NCI-H1417 treated with DMSO at 0.1 percent for 48 hours (cell line): ENCODE measurements at places on chromosomes 2 and 18.

- DNase-seq: no peak
Observed at GRCh38 chr2:152861349-152861942, 143.0 kb downstream of the ARL6IP6 start.

DNA sequence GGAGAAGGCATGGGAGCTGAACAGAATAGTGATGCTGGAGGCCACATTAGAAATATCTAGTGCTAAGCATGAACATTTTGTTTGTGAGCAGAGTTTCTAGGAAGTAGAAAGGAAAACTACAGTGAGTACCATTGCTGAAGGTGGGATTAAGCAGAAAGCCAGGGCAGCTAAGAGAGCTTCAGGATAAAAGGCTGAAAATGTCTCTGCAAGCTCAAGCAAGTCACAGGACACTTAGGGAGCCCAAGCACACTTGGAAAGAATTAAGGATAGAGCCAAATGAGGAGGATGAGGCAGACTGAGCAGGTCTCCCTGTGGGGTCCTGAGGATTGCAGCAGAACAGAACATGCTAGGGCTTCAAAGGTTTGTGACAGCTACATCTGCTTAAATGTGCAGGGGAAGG lies 80.6 kb upstream of the LYPD1 start:
- DNase-seq: no peak

GRCh38 chr2:238159071-238159539 lies 335 bp downstream of the ERFE start:
- no peak for DNase-seq

- DNase-seq: no peak
Observed at GRCh38 chr18:63646936-63647335, 2.9 kb upstream of the SERPINB4 start.

- no peak for DNase-seq
Observed at GRCh38 chr2:240904216-240905175, 1.6 kb upstream of the CROCC2 start.

- DNase-seq: no peak
Observed at GRCh38 chr18:45165176-45165713, 450.0 kb upstream of the SLC14A2 start.

DNA sequence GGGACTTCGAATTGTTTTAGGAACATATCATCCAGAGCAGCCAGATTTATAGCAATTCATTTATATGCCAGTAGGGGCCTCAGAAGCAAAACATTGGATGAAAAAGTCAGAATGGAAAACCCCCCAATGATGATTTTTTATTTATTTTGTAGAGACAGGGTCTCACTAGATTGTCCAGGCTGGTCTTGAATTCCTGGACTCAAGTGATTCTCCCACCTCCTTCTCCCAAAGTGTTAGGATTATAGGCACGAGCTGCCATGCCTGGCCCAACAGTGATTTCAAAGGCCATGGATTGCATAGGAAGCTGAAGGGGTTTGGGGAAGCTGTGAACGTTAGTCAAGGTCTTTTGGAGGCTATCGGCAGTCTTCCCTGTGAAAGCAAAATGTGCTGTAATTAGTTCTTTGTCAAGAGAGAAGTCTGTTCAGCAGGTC lies 21.9 kb upstream of the MCFD2 start:
- DNase-seq: no peak

DNA sequence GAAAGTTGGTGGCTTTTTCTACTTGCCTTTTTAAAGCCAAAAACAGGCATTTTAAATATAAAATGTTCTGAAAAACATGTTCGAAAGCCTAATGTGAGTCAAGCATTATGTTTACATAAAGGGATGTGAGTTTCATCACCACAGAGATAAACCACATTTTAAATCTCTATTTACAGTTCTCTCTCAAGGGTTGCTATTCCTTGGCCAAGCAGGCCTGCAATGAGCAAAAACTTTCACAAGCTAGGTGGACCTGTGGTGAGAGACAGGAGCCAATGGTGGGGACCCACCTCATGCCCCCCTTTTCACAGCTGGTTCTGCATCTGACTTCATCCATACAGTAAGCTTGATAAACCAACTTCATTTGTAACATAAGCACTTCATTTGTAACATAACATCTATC lies 65.1 kb downstream of the CUL3 start:
- DNase-seq: no peak

DNA sequence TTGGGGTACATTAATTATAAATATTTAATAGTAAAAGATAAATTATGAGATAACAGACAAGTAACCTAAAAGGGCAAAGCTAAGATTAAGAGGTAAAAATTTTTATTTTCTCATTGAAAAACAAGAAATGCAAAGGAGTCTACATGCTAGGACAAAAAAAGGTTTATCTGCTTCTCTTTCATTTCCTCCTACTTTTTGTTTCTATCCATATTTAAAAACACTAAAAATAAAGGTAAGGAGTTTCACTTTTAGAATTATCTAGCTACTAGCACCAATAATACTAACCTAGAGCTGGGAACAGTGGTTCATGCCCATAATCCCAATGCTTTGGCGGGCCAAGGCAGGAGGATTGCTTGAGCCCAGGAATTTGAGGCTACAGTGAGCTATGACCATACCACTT lies 1551.7 kb upstream of the SLC39A10 start:
- no peak for DNase-seq

GRCh38 chr2:43880471-43880870 lies 41.7 kb downstream of the ABCG8 start:
- DNase-seq: no peak

DNA sequence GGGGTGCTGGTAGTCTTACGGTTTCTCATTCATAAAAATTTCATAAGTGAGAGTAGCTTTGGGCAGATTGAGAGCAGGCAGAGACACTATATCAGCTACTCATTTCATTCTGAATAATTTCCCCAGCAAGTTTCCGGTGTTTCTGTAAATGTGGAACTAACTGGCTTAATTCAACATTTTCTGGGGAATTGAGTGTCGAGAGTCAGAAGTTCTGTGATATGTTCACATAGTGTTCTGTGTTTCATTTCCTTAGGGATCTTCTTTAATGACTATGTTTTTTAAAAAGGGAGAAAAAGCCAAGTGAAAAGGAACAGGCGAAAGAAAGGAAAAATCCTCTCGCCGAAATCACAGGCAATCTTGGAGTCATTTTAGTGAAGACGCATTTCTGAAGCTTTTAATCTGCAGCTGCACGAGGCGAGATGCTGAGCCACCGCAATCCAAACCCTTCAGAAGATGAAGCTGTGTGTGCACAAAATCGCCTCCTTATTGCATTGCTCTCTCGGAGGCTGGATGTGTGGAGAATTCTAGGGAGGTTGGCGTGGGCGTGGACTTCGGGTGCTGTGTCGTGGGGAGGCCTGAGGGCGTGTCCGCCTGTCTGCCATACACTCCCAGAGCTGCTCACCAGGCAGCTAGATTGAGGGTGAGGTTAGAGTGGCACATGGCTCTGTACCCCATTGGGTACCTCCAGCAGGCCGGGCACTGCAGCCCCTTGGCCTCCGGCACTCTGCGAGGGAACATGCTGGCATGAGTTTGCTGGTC lies 38.4 kb upstream of the HDAC4 start:
- DNase-seq: no peak

GRCh38 chr2:68390114-68390513 lies 25.0 kb downstream of the PLEK start:
- DNase-seq: no peak

- DNase-seq: no peak
Observed at GRCh38 chr18:56118422-56118821, 520.0 kb downstream of the TXNL1 start.

DNA sequence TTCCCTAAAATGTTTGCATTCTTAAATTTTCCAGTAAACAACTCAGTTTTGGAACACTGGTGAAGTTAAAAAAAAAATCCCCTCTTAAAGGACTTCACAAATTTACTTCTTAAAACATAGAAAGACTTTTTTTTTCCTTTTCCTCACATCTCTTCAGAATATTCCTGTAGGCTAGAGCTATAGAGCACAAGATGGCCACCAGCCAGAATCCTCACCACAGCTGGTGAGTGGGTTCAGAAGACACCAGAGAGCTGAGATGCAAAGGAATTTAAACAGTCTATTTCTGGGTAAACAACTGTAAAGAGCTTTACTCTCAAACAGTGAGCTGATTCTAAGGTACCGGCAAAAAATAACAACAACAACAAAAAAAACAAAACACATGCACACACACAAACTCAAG lies 252.8 kb downstream of the LRP1B start:
- no peak for DNase-seq

GRCh38 chr2:40405465-40405864 lies 46.4 kb downstream of the SLC8A1 start:
- no peak for DNase-seq

- DNase-seq: no peak
Observed at GRCh38 chr18:71237641-71238040, 948.8 kb downstream of the SOCS6 start.

GRCh38 chr2:172921532-172922236 lies 154.0 kb upstream of the MAP3K20 start:
- no peak for DNase-seq

DNA sequence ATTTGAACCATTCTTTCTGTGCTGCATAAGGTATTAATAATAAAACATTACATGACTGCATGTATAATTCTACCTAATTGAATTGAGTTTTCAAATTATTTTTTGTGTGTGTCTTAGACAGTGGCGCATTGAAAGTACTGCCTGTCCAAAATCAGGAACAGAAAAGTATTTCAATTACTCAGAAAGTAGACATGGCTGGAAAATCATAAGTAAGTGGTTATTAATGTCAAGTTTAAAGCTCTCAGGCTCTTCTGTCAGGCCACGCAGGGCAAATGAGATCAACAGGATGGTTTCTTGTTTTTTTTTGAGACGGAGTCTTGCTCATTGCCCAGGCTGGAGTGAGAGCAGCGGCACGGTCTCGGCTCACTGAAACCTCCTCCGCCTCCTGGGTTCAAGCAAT lies 32.4 kb upstream of the DARS1 start:
- DNase-seq: no peak

DNA sequence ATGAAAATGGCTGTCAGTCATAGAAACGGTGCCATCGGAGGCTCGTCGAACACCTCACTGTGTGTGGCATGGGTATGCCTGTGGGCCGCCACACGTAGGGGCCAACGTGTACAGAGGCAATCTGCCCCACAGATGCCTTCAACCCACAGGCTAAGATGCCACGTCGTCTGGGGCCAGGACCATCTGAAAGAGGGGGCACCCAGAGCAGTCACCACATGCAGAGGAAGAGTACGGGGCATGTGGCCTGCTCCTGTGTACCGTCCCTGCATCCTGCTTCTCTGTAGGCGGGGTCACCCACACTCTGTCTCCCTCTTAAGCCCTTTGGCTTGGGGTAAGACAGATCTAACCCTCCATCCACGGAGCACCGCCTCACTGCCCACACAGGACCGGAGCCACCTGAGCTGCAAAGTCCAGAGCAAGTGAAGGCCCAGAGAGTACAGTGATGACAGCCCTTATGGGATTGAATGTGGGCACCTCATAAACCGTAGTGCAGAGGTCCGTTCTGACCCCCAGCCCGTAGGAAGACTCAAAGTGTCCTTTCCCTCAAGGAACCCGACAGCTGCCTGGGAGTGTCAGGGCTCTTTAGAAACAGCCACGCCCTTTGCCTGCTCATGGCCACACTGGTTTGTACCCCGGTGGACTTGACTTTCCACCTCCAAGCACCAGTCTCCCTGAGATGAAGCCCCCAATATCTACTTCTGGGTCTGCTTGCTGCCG lies 66.2 kb downstream of the TWIST2 start:
- no peak for DNase-seq

GRCh38 chr2:95348609-95349567 lies 51.7 kb downstream of the KCNIP3 start:
- no peak for DNase-seq

GRCh38 chr18:80233899-80234298 lies 13.4 kb downstream of the PARD6G start:
- no peak for DNase-seq

DNA sequence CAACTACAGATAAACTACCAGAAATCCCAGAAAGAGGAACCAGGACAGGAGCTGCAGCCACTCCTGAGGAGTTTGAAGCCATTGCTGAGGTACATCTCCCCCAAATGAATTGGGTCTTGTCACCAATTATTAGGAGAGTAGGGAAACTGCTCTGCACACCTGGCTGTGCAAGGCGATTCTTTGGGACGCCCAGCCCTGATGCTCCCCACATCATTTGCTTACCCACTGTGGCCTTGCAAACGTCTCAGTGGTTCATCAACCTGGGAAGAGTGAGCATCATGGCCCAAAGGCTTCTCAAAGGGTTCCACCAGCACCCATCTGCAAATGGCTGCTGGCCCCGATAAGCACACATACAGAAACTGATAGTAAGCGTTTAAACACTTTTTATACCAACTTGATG lies 21.8 kb upstream of the DCDC2C start:
- no peak for DNase-seq

GRCh38 chr2:176418768-176419167 lies 149.5 kb downstream of the MTX2 start:
- DNase-seq: no peak

DNA sequence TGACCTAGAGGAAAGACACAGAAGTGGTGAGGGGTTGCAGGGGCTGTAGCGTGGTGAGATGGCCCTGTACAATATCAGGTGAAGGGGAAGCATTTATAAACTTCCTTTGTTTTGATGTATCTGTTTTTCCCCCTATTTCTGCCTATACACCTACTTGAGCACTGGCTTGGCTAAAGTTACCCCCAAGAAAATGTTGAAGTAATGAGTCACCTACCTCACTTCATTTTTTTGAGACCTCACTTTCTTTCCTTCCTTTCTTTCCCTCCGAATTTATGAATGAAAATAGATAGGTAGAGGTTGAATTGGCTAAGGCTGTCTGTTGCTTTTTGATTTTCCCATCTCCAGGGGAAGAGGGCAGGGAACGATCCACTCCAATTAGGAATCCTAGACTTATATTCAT lies 231.1 kb upstream of the EPAS1 start:
- no peak for DNase-seq

DNA sequence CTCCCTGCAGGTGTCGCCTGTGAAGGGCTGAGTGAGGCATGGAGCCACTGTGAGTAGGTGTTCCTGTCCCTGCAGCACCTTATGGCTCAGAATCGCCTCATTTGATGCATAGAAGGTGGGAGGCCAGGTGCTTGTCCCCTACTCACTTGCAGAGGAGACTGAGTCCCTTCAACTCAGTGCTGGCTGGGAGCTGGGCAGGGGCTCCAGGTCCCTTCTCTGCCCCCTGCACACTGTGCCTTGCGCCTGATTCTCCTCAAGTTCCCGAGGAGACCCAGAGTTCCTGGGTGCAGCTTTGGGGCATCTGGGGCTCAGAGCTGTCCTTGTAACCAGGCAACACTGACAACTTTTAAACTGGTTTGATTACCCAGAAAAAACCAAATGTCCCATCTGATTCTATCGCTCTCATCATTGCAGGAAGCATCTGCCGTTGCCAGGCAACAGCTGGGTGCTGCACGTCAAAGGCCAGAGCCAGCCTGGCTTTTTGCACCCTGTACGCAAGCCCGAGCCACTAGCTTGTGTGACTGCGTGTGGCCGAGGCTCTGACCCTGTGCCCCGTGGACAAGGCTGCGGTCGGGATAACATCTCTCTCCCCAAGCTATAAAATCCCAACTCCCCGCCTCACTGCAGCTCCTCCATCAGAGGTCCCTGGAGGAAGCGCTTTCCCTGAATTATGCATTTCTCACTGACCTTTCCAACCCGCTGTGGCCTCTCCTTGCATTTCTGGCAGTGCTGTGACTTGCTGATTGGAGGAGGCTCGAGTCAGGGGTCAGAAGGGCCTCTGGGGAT lies 130.8 kb upstream of the HDAC4 start:
- DNase-seq: no peak

- no peak for DNase-seq
Observed at GRCh38 chr2:85453571-85453970, 35.1 kb downstream of the SH2D6 start.

- no peak for DNase-seq
Observed at GRCh38 chr2:134052173-134052572, 201.7 kb upstream of the MGAT5 start.

- DNase-seq: peak; percentile 20
Observed at GRCh38 chr2:201858281-201859184, 52.2 kb downstream of the CDK15 start.

GRCh38 chr18:8365006-8365405 lies 244.2 kb upstream of the RAB12 start:
- DNase-seq: no peak
